Panc1 (cell line): ENCODE measurements at places on chromosomes 2 and 18. TPM values are rescaled to one million over a fixed set of nuclear protein-coding genes. Genes with fewer than 3 reads are reported as not detected.
A peak's percentile ranks its signal among the peaks of the same experiment; 100 is the strongest.

DNA sequence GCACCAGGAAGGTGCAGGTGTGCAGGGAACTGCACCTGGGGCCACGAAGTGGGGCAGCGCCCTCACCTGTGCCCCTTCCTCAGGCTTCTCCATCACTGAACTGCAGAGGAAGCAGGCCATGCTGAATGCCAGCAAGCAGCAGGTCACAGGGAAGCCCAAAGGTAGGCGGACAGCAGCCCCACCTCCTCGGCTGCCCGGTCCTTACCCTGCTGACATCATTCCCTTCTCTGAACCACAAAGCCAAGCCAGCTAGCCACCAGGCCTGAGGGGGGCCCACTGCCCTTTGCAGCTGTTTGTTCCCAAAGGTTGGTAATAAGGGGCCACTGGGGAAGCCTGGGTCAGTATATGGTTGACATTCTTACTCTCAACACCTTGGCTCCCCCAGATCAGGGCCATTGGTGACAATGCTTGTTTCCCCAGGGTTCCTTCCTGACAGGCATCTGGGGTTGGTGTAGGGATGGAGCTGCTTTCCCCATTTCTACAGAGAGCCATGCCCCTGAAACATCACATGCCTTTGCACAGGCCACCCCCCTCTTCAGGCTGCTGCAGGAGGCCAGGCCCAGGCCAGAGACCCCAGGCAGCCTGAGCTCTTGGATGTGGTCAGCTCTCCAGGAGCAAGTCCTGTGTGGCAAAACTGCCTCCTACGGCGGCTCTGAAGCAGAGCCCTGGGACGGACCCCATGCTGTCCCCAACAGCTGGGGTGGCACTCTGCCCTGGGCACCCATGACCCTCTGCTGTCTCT lies 47.8 kb downstream of the FAM168B start:
- DNase-seq: no peak

Gene DUSP2
- total RNA-seq: 4.9 TPM

DNA sequence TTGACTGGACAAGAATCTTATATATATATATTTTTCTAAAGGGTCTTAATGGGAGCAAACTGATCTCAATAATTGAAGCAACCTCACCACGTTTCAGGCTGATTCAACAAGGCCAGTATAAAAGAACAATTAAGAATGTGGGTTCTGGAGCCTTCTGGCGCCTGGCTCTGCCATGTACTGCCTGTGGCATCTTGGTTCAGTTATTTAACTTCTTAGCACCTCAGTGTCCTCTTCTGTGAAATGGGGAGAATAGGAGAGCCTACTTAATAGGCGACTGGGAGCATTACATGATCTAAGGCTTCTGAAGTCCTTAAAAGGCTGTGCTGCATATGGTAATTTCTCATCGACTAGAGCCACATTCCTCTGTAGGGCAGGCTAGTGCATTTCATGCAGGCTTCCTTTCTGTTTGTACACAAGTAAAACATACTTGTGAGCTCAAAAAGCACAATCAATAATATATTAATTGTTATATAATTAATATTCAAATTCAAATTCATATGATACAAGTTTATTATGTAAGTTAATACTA lies 118.4 kb upstream of the LYPD1 start:
- DNase-seq: no peak

DNA sequence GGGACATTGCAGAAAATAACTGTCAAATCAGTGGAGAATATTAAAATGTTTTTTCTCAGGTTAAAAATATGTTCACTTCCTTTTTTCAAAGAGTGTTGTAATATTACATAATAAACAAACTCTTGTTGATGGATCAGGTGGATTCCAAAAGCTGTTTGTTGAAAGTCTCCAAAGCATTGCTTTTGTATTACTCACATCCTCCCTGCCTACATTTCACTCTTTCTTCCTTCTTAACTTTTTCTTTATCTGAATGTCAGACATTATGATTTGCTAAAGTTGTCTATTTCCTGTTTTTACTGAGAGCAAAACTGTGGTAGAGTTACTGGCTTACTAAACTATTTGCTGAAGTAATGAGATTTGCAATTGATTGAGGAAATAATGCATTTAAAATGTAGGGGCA lies 92.1 kb downstream of the CDH19 start:
- no peak for DNase-seq

- DNase-seq: no peak
Measured at GRCh38 chr2:84823788-84824187, 57.1 kb downstream of the TRABD2A start.

DNA sequence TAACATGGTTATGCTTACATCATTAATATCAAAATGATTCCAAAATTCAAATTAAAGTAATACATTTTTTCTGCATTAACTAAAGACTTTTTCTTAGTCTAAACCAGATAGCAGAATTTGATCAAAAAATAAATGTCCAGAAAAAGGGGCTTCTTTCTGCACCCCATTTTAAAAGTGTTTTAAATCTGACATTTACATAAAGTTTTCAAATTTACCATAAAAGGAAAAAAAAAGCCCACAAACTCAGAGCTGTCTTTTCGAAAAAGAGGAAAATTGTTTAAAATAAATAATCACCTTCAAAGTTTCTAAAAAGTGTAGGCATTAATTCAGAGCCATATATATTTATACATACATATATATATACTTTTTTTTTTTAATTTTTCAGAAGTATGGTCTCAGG lies 1.5 kb downstream of the FASTKD1 start:
- DNase-seq: no peak

DNA sequence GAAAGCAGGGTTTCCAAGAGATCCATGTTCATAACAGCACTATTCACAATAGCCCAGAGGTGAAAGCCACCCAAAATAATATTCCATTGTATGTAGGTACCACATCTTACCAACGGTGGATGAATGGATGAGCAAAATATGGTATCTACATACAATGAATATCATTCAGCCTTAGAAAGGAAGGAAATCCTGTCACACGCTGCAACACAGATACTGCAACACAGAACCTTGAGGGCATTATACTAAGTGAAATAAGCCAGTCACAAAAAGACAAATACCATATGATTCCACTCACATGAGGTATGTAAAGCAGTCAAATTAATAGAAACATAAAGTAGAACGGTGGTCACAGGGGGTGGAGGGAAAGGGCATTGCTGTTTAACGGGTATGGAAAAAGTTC lies 155.7 kb downstream of the DTNB start:
- no peak for DNase-seq

Gene RAMP1
- 17.6 TPM for total RNA-seq

Gene ECEL1
- 2.9 TPM for total RNA-seq

DNA sequence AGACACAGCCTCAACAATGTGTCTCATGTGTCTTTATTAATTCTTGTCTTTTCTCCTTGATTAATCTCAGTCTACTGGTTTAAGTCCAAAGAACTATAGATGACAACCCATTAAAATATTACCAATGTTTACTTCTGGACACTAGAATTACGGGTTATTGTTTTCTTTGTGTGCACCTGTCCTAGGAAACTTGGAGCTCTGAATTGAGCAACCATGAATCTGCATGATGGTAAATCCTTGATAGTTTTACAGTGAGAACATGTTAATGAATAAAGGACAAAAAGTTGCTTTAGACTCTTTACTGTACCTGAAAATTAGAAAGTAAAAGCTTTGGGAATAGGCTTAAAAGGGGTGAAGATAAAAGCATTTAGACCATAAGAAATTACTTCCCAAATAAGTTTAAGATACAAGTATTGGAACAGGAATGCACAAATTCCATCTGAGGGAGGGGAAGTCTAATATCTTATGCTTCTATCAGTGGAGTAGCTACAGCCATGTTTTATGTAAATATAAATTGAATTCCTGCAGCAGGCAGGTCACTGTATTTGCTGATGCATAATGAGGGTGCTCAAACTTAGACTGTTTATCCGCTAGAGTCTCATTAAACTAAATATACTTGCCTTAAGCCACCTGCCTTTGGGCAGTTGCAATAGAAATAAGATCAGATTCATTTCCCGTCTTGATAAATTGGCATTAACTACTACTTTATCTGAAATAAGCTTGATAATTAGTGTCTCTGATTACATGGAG lies 603.7 kb upstream of the GCFC2 start:
- no peak for DNase-seq

Gene SMYD1
- total RNA-seq: not detected

GRCh38 chr2:239173301-239173700 lies 227.5 kb downstream of the HDAC4 start:
- no peak for DNase-seq

DNA sequence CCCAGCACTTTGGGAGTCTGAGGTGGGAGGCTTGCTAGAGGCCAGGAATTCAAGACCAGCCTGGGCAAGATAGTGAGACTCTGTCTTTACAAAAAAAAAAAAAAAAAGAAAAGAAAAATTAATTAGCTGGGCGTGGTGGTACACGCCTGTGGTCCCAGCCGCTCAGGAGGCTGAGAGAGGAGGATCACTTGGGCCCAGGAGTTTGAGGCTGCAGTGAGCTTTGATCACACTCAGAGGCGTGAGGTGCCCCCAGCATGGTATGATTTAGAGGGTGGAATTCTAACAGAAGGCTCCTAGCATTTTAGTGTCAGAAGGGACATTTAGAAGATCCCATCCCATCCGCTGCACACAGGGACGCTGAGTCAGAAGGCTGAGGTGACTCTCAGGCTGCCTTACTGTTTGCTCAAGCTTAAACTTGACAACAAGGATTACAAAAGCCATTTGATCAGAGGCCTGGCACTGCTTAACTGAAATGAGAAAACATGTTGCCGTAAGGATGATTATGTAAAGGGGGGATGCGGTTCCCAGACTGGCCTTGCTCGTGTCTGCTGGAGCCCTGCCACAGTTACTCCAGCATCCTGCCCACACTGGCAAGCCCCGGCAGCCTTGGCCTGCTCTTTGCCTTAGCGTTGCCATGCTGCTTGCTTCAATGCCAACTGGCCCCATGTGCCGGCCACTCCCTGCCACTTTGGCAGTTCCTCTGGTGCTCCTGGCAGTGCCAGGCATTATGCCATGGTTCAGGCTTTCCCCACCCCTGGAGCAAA lies 45.6 kb upstream of the SLC1A4 start:
- peak; percentile 4 for DNase-seq

DNA sequence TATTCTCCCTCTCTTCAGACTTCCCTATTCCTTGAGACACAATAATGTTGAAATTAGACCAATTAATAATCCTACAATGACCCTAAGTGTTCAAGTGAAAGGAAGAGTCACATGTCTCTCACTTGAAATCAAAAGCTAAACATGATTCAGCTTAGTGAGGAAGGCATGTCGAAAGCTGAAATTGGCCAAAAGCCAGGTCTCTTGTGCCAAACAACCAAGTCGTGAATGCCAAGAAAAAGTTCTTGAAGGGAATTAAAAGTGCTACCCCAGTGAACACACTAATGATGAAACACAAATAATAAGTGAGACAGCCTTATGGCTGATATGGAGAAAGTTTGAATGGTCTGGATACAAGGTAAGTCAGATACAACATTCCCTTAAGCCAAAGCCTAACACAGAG lies 115.4 kb downstream of the PXDN start:
- DNase-seq: no peak

DNA sequence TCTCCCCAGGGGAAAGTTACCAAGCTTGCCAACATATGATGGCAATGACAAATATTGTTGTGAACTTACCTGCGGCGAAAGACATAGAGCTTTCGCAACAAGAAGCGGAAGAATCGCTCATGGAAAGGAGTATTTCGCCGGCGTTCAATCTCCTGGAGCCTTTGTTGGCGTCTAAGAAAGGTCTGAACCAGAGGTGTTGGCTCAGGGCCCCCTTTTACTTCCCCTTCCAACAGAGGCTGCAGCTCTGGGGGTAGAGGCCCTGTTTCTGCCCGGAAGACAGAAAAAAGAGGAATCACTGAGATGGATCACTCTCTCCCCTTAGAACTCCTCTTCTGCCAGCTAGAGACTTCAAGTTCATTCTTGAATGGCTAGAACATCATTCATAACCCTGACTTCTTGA lies 10.8 kb downstream of the GGCX start:
- DNase-seq: no peak

Gene TMEM163
- not detected for total RNA-seq

DNA sequence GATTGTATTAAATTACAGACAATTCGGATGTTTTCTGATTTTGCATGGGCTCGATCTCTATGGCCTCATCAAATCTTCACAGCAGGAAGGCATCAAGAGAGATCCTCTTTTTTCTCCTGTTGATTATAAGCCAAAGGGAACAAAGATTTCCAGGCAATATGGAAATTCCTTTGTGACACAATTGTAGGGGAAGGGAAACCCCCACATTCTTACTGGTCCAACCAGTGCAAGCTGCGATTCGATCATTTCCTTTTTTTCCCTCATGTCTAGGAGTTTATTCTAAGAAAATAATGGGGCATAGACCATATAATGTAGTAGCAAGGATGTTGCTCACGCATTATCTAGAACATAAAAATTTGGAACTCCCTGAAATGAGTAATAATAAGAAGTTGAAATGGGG lies 87.7 kb downstream of the LYPD6 start:
- no peak for DNase-seq

DNA sequence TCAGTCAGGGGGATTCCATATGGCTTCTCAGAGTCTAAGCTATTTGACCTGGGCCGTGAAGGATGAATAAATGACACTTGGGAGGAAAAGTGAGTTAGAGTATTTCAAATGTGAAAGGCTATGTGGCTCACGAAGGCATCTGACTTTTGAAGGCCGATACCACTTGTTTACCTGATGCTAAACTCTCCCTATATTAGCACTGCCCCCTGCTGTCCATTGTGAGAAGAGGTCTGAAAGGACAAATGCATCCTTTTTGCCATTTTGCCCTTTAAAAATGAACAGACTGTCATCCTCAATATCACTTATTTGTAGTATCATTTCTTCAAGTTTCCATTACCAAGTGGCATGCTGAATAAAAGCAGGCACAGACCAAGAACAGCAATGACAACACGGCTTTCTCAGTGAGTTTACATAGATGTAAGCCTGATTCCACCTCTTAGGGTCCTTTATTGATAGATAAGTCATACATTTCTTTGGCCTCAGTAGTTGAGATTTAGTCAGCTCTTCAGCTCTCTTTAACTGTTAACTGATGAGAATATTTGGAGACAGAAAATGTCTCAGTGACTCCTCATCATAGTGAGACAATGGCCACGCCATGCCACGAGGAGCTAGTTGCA lies 40.1 kb downstream of the DOCK10 start:
- peak; percentile 41 for DNase-seq

Gene C1QL2
- total RNA-seq: not detected

GRCh38 chr2:1420746-1421480 lies 7.7 kb downstream of the TPO start:
- DNase-seq: no peak

Gene ABCB6
- 19.0 TPM for total RNA-seq

Gene PIGN
- total RNA-seq: 21.4 TPM

- DNase-seq: no peak
Measured at GRCh38 chr2:197982565-197982964, 178.2 kb downstream of the PLCL1 start.

DNA sequence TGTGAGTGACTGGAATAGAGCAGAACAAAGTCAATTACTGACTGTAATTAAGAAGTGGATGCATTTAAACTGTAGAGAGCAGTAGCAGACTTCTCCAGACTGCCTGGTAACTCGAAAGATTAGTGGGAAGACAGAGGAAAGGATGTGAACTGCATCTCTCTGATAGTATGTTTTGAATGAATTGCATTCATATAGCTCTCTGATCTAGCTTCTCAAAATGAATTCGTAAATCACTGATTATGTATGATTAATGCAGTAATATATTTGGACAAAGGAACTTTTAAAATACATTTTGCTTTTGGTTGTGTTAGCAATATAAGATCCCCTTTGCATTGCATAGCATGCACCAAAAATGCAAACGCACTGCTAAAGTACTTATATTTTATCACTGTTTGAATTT lies 304.0 kb downstream of the ARHGAP15 start:
- no peak for DNase-seq
